Esophagus mucosa (tissue), 1 donor: ENCODE measurements at places on chromosomes 6 and 20. TPM values are rescaled to one million over a fixed set of nuclear protein-coding genes. Genes with fewer than 3 reads are reported as not detected.

- ATAC-seq, result no peak
These were observed 32.0 kb upstream of the KATNA1 start for GRCh38 chr6:149680503-149680902.

GRCh38 chr20:60171313-60171712 lies 213.1 kb downstream of the CDH26 start:
- ATAC-seq, result no peak

GRCh38 chr20:53354314-53354713 lies 239.3 kb downstream of the ZNF217 start:
- ATAC-seq, result no peak

GRCh38 chr6:150336299-150336698 lies 32.5 kb upstream of the IYD start:
- peak; percentile 88 for ATAC-seq

DNA sequence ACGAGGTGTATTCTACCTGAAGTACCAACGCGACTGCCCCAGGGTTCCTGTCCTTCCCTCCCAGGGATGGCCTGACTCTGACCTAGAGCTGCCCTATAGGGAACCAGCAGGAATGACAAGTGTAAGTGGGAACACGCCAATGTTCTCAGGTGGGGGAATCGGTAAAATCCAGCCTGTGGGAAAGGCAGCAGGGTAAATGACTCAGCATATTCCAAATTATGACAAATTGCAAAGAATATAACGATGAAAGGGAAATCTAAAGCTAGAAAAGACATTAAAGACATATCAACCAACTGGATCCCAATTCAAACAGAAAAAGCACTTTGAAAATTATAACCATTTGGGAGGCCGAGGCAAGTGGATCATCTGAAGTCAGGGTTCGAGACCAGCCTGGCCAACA lies 41.8 kb downstream of the KIF16B start:
- no peak for ATAC-seq

- ATAC-seq, result peak; percentile 75
These were observed 91.2 kb downstream of the ISM1 start for GRCh38 chr20:13312300-13312699.

GRCh38 chr6:12457094-12457493 lies 166.9 kb downstream of the EDN1 start:
- ATAC-seq, result no peak

DNA sequence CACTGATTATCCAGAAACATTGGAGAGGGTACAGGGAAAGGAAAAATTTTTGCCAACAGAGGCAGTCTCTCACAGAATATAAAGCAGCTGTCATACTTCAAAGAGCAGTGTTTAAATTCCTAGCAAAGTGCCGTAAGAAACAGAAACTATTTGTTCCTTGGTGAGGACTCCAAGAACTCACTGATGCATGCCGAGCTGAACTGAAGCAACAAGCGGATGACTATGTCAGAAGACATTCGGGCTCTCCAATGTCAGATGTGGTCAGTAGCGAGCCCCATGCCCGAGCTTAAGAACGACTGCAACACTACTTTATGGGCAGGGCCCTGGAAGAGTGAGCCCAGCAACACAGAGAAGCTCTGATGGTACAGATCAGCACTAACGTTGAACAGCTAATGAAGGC lies 54.7 kb downstream of the OR2B6 start:
- no peak for ATAC-seq

DNA sequence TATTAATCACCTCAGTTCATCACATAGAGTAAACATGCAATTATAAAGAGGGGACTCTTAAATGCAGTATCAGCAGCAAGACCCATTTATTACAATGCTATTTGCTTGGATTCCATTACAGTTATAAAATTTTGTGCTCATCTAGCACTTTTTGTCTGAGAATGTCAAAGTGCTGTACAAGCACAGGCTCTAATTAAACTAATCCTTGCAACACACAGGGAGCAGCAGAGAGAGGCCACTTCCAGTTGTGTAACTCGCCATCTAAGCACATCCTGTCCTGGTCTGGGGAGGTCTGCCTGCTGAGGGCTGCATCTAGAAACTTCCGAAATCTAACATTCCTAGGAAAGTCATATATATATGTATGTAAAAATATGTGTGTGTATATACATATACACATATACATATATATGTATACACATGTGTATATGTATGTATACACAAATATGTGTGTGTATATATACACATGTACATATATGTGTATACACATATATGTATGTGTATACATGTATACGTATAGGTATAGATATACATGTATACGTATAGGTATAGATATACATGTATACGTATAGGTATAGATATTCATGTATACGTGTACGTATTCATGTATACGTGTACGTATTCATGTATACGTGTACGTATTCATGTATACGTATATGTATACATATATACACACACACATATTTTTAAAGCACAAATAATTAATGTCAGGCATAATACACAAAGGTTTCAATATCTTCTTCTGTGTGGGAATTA lies 136.4 kb upstream of the JARID2 start:
- no peak for ATAC-seq

GRCh38 chr6:154384191-154384590 lies 27.6 kb upstream of the IPCEF1 start:
- no peak for ATAC-seq

DNA sequence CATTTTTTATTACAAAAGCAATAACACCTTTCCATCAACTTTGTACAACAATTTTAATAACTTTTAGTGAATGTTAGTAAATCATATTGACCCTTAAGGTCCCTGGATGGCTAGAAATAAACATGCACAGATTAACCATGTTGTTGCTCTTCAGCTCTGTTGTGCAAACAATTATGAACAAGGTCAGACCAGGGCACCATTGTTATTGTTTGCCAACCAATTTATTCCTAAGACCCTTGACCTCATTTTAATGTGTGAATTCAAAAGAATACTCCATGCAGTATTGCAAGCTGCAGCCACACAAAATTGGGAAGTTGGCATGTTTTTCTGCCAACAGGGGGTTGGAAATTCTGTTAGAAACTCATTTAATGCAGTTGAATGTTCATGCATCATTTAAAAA lies 426.6 kb upstream of the MAP3K7 start:
- ATAC-seq, result no peak

DNA sequence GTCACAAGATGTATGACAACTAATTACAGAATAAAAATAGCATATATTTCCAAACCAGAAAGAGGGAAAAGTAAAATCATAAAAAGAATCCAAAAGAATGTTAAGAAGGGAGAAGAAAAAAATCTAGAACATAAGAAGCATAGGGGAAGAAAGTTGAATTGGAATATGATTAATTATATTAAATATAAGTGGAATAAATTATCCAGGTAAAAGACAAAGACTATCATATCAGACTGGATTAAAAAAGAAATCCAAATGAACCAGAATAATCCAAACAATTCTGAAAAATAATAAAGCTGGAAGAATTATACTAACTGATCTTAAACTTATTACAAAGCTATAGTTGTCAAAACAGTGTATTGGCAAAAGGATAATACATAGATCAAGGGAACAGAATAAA lies 23.6 kb downstream of the CSNK2A1 start:
- ATAC-seq, result no peak

DNA sequence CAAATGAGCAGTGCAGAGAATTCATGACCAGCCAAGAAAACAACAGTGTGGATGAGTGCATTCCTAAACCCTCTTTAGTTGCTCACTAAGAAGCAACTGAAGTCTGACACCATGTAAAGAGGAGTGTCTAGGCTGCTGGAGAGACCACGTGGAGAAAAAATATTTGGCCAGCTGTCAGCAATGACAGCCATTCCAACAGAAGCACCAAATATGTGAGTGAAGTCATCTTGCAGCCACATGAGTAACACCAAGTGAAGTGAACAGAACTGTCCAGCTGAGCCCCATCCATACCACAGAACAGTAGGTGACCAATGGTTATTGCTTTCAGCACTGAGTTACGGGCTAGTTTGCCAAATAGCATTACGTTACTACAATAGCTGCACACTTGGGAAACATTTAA lies 89.4 kb downstream of the TBXT start:
- no peak for ATAC-seq

Gene NRM
- total RNA-seq, result 12.7 TPM

Gene EPPIN
- not detected for total RNA-seq

Gene ATG5
- total RNA-seq, result 19.9 TPM

Gene GJA10
- total RNA-seq, result not detected

Gene CPXM1
- total RNA-seq, result 2.0 TPM

Gene PHACTR3
- not detected for total RNA-seq
